Stimulated activated CD4-positive, alpha-beta T cell treated with anti-CD3 and anti-CD28 coated beads, Interleukin-15, amount 100 ng/mL, for 1 hour (primary cell): ENCODE measurements at places on chromosomes 1 and 21.

DNA sequence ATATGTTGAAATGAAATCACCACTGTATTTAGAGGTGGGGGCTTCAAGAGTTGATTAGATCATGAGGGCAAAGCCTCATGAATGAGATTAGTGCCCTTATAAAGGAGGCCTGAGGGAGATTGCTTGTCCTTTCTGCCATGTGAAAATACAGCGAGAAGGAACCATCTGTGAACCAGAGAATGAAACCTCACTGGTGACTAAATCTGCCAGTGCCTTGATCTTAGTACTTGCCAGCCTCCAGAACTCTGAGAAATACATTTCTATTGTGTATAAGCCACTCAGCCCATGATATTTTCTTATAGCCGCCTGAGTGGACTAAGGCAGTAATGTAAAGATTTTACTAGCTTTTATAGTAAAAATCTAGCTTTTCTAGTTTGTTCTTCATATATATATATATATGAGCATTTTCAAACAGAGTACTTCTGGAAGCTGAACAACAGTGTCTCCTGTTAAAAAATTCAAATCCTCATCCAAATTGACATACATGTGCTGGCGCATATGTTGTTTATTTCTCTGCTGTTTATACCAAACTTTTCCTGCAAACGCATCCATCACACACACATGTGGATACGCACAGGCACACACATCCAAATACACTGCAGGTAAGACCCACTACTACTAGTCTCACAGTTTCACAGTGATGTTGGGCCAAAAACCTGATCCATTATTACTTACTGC is 213.1 kb downstream of the RGS7 start:
- DNase-seq = no peak

DNA sequence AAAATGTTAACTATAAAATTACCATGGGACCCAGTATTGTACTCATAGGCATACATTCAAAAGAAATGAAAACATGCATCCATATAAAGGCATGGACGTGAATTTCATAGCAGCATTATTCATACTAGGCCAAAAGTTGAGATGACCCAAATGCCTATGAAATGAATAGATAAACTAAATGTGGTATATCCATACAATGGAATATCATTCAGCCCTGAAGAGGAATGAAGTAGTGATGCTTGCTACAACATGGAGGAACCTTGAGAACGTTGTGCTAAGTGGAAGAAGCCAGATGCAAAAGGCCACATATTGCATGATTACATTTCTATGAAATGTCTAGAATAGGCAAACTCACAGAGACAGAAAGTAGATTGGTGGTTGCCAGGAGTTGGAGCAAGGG is 127.1 kb upstream of the IPO9 start:
- DNase-seq = no peak

- no peak for DNase-seq
Measured at GRCh38 chr1:19764848-19765247, 34.9 kb downstream of the TMCO4 start.

DNA sequence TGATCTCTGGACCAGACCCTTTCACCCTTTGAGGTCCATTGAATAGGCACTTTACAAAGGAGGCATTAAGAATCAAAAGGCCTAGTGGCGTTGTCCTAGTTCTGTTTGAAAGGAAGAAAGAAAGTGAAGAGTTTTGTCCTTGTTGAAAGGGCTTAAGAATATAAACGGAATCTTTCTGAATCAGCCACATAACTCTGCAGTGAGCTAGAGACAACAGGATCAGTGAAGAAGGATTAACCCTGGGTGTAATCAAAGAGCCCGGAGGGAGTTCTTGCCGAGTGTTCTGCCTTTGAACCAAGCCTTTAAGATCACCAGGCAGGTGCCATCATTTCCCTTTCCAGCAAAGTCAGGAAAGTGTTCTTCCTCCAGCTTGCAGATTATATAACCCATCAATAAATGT is 54.8 kb upstream of the CNTN2 start:
- DNase-seq = no peak

- DNase-seq = no peak
Measured at GRCh38 chr1:235867903-235868469, 1.3 kb upstream of the LYST start.

- DNase-seq = peak; percentile 5
Measured at GRCh38 chr1:239951511-239952140, 140.1 kb upstream of the FMN2 start.
